ENCODE measurements at places on chromosomes 2 and 18.

- DNase-seq: no peak
Observed at GRCh38 chr2:237222178-237222577, 136.5 kb downstream of the COPS8 start.

GRCh38 chr2:234355021-234355720, 141.7 kb downstream of the ARL4C start:
- no peak for DNase-seq

GRCh38 chr2:152336119-152336853, 1.3 kb downstream of the FMNL2 start:
- peak; percentile 54 for DNase-seq

GRCh38 chr2:1864301-1864980, 120.1 kb upstream of the PXDN start:
- no peak for DNase-seq

DNA sequence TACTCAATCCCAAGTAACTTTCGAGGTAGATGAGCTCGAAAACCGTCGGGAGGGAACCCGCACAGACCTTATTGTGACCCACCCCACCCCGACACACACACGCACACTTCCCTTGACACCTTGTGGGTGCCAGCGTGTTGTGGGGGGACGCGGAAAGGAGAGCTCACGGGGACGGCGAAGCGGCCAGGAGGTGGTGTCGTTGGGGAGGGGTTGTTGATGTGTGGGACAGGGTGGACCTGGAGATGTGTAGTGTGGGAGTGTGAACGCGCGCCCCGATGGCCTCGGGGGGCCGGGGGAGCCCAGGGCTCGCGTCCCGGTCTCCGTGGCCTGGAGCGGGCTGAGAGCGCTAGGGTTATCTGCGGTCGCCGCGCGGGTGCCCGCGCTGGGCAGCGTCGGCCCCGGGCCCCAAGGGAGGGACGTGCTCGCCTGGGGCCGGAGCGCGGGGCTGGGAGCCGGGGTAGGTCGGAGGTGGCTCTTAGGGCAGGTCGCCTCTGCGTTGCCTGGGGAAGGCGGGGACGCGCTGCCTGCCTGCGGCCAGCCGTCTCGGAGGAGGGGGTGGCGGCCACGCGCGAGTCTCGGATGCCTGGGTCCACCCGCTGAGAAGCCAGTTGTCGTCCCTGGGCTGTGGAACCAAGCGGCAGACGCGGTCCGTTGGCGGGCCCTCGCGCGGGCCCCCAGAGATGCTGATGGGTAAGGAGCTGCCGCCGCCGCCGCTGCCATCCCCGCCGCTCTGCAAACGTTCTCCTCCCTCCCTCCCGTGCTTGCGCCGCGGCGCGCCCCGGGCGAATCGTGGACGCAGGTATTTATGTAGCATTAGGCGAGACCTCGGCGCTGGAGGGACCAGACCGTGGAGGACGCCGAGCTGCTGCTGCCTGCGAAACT, 1.6 kb downstream of the KLHL29 start:
- no peak for DNase-seq

GRCh38 chr2:229900012-229900411, 21.8 kb downstream of the TRIP12 start:
- DNase-seq: no peak

GRCh38 chr2:191318037-191318728, 73.0 kb downstream of the MYO1B start:
- no peak for DNase-seq

DNA sequence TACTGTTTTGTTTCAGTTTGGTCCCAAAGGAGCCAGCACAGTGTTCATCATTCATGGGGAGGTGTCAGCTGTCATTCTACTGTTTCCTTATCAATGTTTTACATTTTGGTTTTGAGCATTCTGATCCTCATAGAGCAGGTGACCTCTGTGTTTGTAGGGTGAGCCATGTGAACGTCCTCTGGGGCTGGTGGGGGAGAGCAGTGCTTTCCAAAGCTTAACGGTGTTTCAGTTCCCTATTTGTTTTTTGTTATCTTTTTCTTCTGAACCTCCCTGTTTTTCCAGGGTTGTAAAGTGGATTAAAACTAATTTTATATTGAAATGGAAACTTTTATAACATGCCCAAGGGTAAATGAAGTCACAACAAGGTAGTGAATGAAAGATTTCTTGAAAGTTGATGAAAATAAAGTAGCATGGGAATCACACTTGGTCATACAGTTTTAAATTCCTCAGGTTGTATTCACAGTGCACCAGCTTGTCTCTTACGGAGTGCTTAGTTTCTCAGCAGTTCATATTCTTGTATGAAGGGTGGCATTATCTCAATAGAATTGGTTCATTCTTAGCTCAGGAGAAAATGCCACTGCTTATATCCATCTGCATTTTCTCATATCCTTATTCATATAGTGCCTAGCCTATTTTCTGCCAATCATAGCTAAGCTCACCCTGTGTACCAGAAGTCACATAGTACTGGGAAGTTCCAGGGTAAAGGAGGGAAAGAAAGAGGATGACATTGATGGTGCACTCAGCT, 54.5 kb downstream of the MAP4K4 start:
- DNase-seq: no peak

- DNase-seq: no peak
Observed at GRCh38 chr2:204744506-204744905, 199.2 kb downstream of the PARD3B start.

DNA sequence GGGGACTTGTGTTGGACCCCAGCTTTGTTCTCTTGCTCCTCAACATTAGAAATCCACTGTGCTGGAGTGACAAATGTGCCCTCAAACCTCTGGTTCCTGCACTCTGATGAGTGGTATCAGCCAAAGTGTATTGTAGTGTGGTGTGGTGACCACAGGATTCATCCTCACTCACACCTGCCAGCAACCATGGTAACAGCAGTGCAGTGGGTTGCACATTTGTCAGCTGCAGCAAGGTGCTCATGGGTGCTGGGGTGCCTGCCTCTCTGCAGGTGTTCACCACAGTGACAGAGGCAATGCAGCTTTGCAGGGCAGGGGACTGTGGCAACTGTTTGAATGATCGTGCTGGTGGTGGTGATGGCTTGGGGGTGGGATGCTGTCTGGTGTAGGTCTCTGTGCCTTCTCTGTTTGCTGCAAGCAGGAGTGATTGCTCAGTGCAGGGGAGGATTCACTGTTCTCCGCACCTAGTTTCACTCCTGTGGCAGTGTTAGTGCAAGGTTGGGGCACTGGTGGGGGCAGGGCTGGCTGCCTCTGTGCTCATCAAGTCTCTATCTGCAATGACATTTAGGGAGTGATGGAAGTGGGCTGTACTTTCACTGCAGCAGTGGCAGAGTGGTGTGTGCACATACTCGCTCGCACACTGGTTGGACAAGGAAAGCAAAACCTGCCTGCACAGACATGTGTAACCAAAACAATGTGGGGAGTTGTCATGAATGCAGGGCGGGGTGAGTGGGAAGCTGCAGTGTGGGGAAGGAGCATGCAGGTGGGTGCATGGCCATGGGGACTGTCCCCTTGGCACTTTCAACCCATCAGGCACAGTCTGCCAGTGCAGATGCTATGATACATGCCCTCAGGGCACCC, 301.1 kb downstream of the PIK3C3 start:
- no peak for DNase-seq

- no peak for DNase-seq
Observed at GRCh38 chr18:45287531-45287930, 327.7 kb upstream of the SLC14A2 start.
